ENCODE measurements at places on chromosomes 7 and 10.

DNA sequence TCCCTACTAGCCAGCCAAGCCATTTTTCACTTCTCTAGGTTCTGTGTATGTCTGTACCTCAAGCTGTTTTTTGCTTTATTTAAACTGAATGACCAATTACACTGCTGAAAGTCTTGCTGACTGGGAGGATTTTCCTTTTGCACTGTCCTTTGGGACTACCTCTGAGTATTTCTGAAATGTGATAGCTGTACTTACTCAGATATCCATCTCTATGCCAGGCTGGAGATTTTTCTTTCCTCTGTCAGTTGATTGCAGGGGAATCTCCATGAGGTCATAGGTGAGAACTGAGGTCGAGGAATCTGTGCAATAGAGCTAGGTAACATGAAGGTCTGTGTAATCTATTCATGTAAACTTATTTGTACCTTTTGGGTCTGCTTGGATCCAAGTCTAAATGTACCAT lies 38.9 kb upstream of the ANKRD1 start:
- DNase-seq, result no peak

DNA sequence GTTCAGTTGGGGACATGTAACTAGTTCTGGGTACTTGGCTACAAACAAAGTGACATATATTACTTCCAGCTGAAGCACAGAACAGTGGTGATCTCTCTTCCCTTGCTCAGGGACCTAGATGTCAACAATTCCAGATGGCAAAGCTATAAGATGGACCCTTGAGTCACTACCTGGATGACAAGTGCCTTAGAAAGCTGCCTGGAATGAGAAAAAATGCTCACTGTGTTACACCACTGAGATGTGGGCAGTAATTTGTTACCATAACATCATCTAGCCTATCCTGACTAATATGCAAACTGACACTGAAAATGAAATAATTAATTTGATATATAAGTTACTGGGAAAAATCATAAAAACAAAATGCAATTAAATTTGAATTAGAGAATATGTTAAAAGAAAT lies 16.4 kb upstream of the CTTNBP2 start:
- DNase-seq, result no peak

DNA sequence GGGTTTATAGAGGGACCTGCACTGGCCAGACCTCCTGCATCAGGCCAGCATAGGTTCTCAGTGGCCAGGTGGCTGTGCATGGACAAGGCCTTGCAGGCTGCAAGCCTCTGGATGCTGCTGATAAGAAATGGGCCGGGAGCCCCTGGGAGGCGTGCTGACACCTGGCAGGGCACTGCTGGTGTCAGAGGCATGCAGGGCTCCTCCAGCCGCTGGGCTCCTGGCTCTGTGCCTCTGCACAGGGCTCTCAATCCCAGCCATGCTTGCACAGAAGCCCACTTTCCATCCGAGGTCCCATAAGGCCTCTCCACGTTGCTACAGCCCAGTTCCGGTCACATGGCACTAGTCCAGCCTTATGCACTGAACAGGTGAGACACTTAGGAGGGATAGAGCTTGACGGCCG lies 27.3 kb downstream of the ANTXRL start:
- DNase-seq, result no peak

DNA sequence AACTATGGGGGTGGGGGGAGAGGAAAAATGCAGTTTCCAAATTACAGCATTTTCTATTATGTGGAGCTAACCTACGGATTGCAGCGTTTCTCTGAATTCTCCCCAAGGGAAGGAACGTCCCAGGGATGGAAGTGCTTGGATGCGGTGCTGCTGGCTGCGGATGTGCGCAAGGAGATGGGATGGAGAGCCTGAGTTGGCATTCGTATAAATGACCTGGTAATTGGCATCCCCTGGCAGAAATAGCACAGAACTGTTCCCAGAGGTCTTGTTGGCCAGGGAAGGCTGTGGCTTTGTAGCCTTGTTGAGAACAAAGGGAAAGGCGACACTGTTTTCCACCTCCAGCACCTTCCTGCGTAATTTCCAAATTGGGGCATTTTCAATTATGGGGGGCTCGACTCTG lies 2.7 kb downstream of the ORAI2 start:
- DNase-seq, result no peak

DNA sequence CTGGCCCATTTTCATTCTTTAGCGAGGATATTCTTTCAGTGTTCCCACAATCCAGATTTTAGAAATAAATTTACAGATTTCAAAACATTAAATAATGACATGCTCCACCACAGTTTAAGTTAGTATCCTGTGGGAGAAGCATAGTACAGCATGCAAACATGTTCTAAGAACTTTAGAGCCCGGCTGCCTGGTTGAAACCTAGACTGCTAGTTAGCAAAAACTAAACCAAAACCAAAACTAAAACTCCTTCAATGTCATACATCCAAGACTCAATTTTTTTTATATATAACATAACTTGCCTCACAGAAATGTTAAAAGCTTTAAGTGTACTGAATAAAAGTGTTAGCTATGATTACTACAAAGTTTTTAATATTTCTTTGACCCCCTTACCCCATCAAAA lies 17.0 kb downstream of the TRA2A start:
- no peak for DNase-seq

- peak; percentile 3 for DNase-seq
Measured at GRCh38 chr10:105691811-105692210, 1050.7 kb downstream of the SORCS3 start.

GRCh38 chr10:96587264-96588059 lies 650 bp upstream of the TM9SF3 start:
- DNase-seq, result peak; percentile 50

GRCh38 chr7:1849351-1850041 lies 179.4 kb downstream of the ELFN1 start:
- no peak for DNase-seq

GRCh38 chr10:59991661-59992060 lies 85.3 kb upstream of the CCDC6 start:
- DNase-seq, result peak; percentile 13

- no peak for DNase-seq
Measured at GRCh38 chr7:5661942-5662341, 119.5 kb downstream of the RNF216 start.

DNA sequence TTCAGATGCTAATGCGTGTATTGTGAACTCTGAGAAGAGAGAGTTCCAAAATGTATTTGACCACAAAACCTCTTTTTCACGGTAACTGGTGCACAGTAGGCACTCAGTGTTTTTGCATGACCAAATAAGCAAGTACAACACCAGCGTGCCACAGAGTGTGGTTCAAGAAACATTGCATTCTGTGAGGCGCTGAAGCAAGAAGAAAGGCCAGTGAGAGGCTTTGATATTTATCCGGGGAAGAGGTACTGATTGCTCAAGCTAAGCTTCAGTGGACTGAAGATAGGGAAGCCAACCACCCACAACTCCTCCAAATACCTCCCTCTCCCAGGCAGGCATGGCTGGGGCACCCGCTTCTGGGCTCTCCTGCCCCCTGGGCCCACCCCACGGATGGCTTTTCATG lies 611.2 kb downstream of the SDK1 start:
- no peak for DNase-seq

Data from RPMI8226 (cell line).